A549 (cell line): ENCODE measurements at places on chromosomes 5 and 9.

GRCh38 chr5:130243641-130244040, 339.4 kb downstream of the CHSY3 start:
- DNase-seq: no peak

GRCh38 chr5:132826424-132827082, 3.9 kb downstream of the SHROOM1 start:
- no peak for DNase-seq

- DNase-seq: no peak
Measured at GRCh38 chr9:21078702-21079101, 960 bp upstream of the IFNB1 start.

DNA sequence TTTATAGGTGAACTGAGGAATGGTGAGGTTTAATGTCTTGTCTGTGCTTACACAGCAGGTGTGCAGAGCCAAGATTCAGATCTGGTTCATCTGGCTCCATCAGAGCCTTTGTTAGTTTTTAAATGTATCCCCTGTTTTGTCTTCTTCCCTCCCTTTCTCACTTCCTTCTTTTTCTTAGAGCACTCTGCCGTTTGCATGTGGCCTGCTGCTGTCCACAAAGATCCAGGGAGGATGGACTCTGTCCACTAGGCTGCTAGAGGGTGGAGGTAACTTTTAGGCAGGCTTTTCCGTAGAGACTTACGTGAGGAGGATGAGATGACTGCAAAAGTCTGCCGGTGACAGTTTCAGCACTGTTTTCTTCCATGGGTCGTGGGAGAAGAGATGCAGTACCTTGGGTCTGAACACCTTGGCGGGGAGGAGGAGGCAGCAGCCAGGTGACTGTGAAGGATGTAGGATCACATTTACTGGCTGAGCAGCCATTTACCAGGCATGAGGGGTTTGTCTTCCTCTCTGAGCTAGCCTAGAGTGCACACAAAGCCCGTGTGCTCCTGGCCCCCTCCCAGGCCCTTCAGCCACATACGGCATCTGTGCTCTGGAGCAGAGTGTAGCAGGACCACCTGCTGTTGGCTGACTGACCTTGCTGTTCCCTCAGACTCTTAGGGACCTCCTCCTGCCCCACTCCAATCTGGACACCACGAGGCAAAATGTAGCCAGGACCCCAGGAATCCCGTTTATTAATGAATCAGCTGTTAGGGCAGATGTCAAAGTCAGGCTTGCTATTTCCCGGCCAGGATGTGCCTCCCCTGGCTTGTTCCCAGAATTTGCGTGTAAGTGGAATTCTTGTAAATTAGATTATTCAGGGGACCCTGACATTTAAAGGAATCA, 1.8 kb downstream of the NTMT1 start:
- no peak for DNase-seq

- DNase-seq: no peak
Measured at GRCh38 chr5:148005788-148006520, 57.8 kb upstream of the SPINK5 start.

DNA sequence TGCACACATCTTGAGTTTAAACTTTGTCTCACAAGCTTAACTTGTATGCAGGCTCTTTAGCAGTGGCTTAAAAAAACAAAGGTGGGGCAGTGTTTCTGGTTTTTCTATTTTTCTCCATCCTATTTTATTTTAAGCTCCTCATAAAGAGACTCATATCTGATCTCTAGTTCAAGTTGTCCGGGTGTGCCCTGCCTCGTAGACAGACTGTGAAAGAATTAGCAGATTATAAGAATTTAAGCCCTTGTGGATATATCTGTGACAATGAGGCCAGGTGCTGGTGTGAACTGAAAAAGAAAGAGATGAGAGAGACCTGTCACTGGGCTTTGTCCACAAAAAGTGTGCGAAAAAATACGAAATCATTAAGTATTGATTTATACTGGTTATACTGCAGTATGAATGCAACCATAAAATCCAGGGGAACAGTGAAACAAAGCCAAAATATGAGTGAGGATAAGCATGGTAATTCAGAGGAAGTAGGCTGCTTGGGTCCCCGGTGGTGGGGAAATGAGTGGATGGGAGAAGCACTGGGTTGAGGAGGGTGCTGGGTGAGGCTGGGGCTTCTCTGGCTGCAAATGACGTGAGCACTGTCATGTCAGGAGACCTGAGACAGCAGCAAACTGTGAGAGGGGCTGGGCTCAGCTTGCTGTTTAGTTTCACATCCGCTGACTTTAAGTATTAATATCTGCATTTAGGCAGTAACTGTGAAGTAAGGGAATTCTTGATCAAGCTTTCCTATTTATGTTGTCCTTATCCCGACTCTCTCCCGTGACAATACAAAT, 179.7 kb upstream of the ANKRD55 start:
- DNase-seq: no peak

DNA sequence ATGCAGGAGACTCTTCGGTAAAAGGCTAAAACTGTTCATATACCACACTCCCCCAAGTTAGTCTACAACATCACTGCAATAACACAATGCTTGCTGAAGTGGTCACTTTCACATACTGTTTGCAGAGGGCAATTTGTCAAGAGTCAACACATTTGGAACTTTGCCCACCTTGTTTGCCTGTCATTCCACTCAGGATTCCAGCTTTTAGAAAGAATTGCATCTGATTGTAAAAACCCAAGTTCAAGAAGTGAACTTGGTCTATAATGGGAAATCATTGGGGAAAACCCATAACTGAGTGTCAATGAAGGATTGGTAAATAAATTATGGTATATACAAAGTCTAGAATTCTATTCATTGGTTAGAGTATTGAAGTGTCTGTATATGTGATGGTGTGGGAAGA, 120.5 kb downstream of the GADD45G start:
- no peak for DNase-seq

GRCh38 chr9:94920420-94921091, 194.1 kb downstream of the AOPEP start:
- no peak for DNase-seq

- DNase-seq: peak; percentile 41
Measured at GRCh38 chr9:130327070-130327780, 61.7 kb downstream of the HMCN2 start.

DNA sequence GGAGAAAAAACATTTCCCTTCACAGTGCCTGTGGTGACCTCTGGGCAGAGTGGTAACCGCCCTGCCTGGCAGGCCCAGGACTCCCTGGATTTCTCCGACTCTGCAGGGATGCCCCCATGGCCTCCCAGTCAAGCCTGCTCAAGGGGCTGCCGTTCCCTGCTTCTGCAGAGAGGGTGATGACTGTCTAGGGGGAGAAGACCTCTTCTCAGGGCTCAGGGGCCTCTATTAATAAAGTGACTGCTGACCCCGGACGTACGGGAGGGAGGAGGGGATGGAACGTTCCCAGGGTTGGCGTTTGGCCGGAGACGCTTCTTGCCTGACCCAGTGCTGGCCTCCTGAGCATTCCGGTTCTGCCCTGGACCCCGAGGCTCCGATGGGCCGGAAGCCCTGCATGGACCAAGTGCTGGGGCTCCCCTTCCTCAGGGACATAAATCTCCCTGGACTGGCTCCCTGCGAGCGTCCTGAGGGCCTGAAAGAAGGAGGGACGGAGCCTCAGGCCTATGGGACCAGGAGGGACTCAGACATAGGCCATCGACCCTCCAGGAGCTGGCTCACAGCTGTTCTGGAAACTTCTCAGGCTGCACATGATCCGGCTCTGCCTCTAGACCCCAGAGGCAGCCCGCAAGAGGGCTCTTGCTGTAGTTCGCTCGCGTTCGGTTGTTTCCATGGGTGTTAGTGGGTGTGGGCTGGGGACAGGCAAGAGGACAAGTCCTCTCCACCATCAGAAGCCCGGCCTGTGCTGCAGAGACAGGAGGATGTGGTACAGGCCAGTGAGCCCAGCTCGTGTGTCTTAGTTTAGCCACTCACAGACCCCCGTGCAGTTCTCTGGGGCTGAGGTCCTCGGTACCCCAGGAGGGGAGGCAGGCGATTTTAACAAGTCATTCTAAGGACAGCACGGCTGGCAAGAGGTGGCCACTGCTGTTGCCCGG, 8.1 kb upstream of the RNU6ATAC start:
- DNase-seq: no peak

DNA sequence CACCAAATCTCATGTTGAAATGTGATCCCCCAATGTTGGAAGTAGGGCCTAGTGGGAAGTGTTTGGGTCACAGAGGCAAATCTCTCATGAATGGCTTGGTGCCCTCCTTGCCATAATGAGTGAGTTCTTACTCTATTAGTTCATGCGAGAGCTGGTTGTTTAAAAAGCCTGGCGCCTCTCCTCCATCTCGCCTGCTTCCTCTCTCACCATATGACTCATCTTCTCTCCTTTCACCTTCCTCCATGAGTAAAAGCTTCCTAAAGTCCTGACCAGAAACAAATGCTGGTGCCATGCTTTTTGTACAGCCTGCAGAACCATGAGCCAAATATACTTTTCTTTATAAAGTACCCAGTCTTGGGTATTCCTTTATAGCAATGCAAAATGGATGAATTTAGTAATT, 20.9 kb upstream of the ARHGAP26 start:
- DNase-seq: no peak

GRCh38 chr5:154418344-154418820, 27.4 kb upstream of the SAP30L start:
- DNase-seq: no peak

DNA sequence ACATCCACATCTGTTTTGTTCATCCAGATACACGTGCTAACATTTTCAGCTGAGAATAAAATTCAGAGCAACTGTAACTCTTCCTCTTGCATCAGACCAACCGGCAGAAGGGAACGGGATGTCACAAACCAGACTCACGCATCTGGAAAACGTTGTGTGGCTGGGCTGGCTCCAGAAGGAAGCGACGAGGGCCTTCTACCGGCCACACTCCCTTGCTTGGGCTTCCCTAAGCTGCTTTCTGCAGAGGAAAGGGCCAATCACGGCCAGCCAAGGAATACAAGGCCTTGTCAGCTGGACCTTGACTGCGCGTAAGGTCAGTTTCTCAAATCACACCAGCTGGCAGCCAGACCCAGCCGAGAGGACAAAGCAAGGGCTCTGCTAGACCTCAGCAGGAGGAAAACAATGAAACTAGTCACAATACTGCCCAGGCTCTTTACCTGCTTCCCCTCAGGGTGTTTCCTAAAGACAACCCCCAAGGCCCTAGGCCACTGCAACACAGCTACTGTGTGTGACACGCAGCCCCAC, 106.1 kb downstream of the THBS4 start:
- DNase-seq: no peak

GRCh38 chr9:127968042-127968441, 12.7 kb downstream of the EEIG1 start:
- DNase-seq: peak; percentile 82

GRCh38 chr9:86321373-86321772, 32.8 kb downstream of the TUT7 start:
- peak; percentile 64 for DNase-seq

DNA sequence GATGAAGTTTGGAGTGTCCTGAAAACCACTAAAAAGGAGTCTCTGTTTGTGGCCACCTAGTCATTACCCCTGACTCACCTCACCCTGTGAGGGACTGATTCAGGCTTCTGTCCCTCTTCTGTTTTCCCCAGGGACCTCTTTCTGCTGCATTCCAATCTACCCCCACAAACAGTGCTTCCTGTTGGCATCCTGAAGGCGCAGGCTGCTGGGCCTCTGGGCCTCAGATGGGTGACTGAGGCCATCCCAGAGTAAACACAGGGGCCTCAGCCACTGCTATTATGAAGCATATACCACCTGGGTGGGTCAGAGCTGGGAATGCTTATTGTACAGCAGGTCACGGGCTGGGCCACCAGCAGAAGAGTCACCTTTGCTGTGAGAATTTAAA, 20.0 kb downstream of the MORN5 start:
- DNase-seq: no peak

- no peak for DNase-seq
Measured at GRCh38 chr5:76413746-76414145, 10.7 kb downstream of the IQGAP2 start.

DNA sequence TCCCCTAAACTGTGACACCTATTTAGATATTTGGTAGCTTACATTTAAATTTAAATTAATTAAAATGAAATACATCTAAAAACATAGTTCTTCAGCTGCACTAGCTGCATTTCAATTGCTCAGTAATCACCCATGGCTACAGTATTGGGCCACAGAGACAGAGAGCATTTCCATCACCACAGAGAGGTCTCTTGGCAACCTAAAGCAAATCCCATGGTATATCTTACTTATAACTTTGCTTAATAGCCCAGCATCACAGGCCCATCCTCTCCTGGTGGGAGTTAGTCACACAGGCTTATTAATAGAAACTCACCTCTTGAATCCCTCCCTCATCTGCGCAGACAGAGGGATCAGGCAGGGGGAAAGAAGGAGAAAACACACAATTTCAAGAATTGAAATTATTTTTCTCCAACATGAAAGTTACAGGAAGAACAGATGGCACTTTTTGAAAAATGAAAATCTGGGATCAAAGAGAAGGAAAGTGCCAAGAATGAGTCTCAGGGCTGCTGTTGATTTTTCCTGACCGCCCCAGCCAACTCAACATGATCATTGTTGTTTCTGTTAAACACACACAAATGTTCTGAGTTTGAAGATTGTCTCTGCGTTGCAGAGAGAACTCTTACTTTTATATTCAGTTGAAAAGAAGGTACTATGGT, 144.6 kb downstream of the CMYA5 start:
- DNase-seq: no peak

GRCh38 chr9:34993502-34994259, 4.1 kb downstream of the DNAJB5 start:
- no peak for DNase-seq
